ENCODE measurements at places on chromosomes 4 and X.

DNA sequence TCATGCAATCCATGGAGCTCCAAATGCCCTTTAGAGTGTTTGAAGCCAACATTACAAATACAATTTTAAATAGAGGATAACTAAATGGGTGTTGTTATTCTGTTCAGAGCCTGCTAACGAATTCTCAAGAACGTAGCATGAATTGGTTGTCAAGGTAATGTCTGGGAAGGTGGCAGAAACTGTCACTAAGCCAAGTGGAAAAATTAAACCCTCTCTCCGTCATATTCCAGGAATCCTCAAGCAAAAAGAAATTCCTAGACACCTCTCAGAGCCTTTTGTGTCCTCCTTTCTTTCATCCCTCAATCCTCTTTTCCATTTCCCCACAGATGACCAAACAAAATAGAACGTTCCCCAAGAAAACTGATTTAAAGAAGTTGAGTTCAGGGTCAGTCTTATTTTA is 204.0 kb downstream of the MID1 start:
- no peak for DNase-seq

- DNase-seq = peak; percentile 60
Measured at GRCh38 chrX:20267931-20268701, 1.4 kb upstream of the RPS6KA3 start.

DNA sequence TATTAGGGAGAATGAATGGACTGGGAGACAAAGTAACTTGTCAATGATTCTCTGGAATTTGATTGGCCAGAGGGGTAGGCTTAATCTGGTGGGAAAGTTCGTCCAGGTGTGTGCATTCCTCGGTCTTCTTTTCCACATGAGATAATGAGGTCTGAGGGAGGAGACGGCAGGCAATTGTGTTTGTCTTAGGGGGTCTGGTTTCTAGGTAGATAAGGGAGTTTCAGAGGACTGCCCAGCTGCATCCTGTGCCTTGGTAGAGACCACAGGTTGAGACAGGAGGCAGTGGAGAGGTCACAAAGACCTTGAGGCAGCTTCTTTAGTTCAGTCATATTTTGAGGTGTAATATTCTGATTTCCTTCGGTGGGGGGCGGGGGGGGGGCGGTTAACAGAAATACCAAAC is 4.3 kb downstream of the MGST2 start:
- DNase-seq = no peak

GRCh38 chr4:89196745-89197144 is 85.4 kb downstream of the TIGD2 start:
- no peak for DNase-seq

DNA sequence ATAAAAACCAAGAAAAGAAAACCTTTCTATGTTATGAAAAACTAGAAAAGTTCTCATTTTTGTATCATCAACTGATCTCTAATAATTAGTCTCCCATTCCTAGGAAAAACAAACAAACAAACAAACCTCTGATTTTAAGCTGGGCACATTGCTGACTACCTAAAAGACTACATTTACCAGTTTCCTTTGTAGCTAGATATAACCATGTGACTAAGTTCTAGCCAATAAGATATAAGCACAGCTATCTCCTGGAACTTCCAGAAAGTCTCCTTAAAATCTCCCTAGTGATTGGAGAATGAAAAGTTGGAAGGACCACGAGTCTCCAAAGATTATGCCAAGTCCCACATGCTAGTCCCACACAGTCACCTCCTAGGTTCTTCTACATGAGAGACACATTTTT is 108.9 kb downstream of the NR3C2 start:
- DNase-seq = no peak

DNA sequence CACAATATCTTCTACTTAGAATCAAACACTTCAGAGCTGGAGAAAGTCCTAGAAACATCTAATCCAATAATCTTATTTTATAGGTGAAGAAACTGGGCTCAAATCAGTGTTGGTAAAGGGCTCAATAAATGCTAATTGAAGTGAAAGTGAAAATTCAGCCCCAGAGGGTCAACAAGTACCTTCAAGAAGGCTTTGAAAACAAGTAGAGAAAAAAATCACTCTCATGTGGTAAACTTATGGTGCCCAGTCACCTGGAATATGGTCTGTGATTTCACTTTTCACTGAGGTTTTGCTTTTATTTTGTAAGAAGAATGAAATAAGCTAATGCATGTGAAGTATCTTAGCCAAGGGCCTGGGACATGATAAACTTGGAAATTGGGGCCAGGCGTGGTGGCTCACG is 29.1 kb upstream of the EIF4E start:
- DNase-seq = no peak

- DNase-seq = no peak
Measured at GRCh38 chrX:9829308-9830267, 43.4 kb downstream of the SHROOM2 start.

GRCh38 chrX:966396-967070 is 245.9 kb downstream of the CRLF2 start:
- no peak for DNase-seq

DNA sequence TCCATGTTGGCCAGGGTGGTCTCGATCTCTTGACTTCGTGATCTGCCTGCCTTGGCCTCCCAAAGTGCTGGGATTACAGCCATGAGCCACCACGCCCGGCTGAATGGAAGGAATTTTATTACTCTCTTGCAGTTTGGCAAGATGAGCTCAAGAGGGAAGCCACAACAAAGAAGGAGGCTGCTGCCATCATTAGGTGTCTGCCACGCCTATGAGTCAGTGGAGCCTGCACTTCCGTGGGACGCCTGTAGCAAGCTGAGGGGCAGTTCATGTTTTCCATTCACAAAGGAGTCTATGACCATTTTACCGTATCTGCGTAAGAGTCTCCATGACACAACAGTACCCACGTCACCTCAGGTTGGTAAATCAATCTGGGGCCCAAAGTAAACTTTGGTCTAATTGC is 51.2 kb upstream of the CHRNA9 start:
- no peak for DNase-seq

- peak; percentile 21 for DNase-seq
Measured at GRCh38 chrX:84907324-84907968, 96.2 kb upstream of the APOOL start.

DNA sequence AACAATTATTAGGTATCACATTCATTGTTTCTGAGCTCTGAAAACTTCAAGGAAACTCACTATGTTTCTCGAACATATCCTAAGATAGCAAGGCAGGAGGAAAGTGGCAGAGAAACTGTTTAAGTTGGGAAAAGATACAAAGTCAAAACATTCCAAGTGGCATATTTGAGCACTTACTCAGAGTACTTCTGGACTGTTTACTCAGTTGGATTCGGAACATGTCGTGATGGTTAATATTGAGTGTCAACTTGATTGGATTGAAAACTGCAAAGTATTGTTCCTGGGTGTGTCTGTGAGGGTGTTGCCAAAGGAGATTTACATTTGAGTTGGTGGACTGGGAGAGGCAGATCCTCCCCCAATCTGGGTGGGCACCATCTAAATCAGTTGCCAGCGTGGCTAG is 298.3 kb downstream of the IL1RAPL2 start:
- DNase-seq = no peak

- DNase-seq = no peak
Measured at GRCh38 chr4:136637071-136637777, 895.1 kb downstream of the PCDH18 start.

- no peak for DNase-seq
Measured at GRCh38 chr4:2333356-2333841, 71.5 kb upstream of the MXD4 start.

GRCh38 chrX:110277609-110278008 is 40.3 kb downstream of the AMMECR1 start:
- DNase-seq = no peak

GRCh38 chrX:9785944-9786797 is at the start of gene SHROOM2:
TSS of gene SHROOM2 (plus strand) at chrX:9786429. CDS start at chrX:9786546, 117 bp downstream.
- no peak for DNase-seq

GRCh38 chr4:70838666-70839588 is 763 bp downstream of the GRSF1 start:
- DNase-seq = peak; percentile 36

DNA sequence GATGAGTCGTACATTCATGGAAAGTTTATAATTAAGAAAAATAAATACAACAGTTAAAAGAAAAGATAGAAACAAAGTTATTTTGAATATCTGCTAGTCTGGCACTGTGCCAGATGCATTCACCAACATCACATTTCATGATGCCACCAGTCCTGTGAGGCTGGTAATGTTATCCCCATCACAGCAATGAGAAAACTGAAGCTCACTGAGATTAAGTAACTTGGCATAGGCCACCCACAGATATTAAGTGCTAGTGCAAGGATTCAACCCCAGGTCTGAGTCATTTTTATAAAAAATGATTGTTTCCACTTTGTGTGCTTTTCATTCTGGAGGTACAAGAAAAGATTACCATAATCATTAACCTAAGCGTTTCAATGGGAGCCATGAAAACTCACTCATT is 65.0 kb upstream of the IL15 start:
- no peak for DNase-seq

- no peak for DNase-seq
Measured at GRCh38 chr4:184382189-184382846, 92.0 kb downstream of the IRF2 start.

- DNase-seq = no peak
Measured at GRCh38 chrX:155998116-155998515, 620 bp downstream of the IL9R start.

DNA sequence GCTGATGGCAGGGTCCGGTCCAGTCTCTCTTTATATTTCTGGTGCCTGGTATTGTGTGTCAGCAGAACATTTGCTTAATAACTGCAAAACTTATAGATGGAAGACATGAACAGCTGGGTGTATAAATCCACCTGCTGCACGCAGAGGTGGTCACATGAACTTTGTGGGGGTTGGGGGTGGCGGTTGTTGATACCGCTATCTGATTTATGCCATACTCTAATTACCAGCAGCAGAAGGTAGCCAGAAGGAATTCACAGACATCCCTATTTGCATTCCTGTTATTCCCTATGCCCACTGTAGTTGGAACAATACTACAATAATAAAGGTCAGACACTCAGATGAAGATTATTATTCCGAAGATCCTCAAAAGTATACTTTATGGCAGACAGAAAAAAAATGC is 121.6 kb upstream of the PUDP start:
- DNase-seq = no peak

DNA sequence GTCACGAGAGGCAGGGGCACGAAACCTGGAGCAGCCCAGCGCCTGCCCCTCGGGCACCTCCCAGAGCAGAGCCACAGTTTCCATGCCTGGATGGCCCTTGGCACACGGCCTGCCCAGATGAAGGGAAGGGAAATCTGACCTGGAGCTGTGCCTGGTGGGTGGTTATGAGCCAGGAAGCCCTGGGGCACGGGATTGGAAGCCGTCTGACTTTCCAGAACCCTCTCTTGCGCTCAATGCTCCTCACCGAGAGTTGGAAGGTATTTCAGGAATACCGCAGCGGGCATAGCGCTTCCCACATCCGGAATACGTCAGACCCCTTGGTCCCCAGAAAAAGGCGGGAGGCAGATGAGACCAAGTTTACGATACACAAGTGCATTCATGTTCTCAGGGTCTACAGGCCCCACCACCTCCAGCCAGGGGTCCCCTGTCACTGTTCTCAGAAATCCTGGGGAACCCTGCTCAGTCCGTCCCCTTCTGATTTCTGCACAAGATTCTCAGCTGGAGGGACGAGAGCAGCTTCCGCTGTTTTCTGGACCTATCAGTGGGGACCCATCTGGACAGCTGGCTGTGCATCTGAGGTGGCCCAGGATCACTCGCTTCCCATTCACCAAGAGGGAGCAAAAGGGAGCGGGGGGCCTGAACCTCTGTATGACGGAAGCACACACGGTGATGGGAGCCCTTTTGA is 172.9 kb downstream of the AFAP1 start:
- no peak for DNase-seq

- no peak for DNase-seq
Measured at GRCh38 chrX:11954176-11954575, 184.1 kb upstream of the FRMPD4 start.

- DNase-seq = peak; percentile 49
Measured at GRCh38 chrX:69317721-69318120, 152.5 kb upstream of the PJA1 start.

DNA sequence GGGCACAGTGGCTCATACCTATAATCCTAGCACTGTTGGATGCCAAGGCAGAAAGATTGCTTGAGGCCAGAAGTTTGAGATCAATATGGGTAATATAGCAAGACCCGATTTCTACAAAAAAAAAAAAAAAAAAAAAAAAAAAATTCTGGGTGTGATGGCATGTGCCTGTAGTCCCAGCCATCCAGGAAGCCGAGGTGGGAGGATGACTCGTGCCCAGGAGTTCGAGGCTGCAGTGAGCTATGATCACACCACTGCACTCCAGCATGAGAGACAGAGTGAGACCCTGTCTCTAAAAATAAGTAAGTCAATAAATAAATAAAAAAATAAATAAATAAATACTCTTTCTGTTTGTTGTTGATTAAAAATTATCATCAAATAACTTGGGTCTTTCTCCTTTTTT is 62.4 kb upstream of the BMPR1B start:
- no peak for DNase-seq

GRCh38 chr4:87405211-87405820 is 14.3 kb upstream of the HSD17B11 start:
- DNase-seq = no peak

- DNase-seq = peak; percentile 5
Measured at GRCh38 chrX:49901048-49901447, 21.3 kb upstream of the CLCN5 start.

DNA sequence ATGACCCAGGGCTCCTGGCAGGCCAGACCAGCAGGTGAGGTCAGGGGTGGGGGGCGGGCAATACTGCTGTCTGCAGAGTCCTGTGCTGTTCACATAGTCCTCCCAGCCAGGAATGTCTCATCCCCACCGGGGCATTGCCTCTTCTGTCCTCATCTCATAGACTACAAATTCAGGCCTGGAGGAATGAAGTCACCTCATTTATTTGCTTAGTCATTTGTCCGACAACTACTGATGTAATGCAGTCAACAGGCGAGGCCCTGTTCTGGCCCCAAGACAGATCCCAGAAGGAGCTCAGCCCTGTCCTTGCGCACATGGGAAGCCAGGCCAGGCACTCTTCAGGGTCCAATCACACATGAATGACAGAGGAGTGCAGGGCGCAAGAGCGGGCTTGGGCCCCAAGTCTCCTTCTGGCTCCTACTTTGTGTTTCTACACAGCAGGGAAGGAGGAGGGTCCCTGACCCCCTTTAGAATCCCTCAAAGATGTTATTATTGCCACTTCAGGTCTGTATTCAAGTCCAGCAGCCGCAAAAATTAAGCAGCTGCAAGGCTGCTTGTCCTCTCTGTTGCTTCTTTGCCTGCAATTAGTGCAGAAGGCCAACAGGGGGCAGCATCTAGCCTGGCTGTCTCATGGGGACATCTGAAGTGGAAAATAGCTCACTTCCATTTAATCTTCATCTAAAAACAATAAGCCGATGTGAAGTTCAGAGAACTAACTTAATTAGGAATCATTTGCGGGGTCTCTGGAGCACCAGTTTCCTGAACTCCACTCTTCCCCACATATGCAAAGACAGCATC is 15.2 kb upstream of the HMX1 start:
- no peak for DNase-seq

DNA sequence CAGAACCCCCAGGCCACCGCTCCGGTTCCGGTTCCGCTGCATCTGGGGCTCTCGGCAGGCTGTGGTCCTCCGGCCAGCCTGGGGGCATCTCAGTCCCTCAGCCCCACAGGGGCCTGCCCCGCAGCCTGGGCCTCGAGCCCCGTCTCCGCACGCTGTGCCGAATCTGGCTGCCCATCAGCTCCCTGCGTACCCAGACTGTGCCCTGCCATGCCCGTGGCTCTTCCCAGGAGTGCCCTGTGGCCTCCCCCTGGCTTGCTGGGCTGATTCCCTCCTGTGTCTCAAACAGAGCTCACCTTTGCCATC is 830 bp upstream of the MSANTD1 start:
- DNase-seq = no peak
